WTC11 (cell line): ENCODE measurements at places on chromosomes 1 and 21. TPM values are rescaled to one million over a fixed set of nuclear protein-coding genes. Genes with fewer than 3 reads are reported as not detected.

The RHBDL2 gene
- 0.26 to 0.30 TPM (median 0.27 TPM) in 3 replicates for total RNA-seq

GRCh38 chr21:31997191-31997590, 124.4 kb downstream of the HUNK start:
- no peak for DNase-seq
- peaks cover 6% of the 10 kb centered on the region for H3K4me1 ChIP-seq
- H3K4me3 ChIP-seq = no peak overlapping the region
- 0 out of 2 replicates have a peak, but pooled peaks cover 3% of the 10 kb centered on the region for H3K36me3 ChIP-seq
- H3K27ac ChIP-seq = no peak overlapping the region
- H3K27me3 ChIP-seq = no peaks in the 10 kb centered on the region

- DNase-seq = no peak
- no peaks in the 10 kb centered on the region for H3K36me3 ChIP-seq
- H3K27me3 ChIP-seq = no peaks in the 10 kb centered on the region
- H3K27ac ChIP-seq = peak overlapping the region; percentile 57; the same call in 1 of the 2 replicates
- H3K4me1 ChIP-seq = peaks cover 55% of the 10 kb centered on the region
Observed at GRCh38 chr1:119676571-119677206, 28.6 kb upstream of the ZNF697 start.

DNA sequence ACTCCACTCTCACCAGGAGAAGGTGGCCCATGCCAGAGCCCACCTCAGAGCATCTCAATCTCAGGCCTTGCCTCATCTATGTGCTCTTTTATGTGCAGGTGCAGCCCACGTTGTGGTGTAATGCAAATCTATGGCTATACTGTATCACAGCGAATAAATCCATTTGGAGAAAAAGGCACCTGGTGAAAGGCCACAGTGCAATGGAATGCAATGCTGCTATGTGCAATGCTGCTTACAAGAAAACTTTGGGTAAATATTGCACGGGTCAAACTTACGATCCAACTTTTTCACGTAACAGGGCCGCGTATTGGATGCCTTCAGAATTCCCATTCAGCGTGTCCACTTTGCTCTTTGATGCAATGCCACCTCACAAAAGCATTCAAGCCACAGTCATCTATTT, 13.5 kb downstream of the ZBTB18 start:
- peaks cover 10% of the 10 kb centered on the region for H3K27me3 ChIP-seq
- no peak for DNase-seq
- H3K4me1 ChIP-seq = peaks cover 37% of the 10 kb centered on the region
- no peak overlapping the region for H3K27ac ChIP-seq

DNA sequence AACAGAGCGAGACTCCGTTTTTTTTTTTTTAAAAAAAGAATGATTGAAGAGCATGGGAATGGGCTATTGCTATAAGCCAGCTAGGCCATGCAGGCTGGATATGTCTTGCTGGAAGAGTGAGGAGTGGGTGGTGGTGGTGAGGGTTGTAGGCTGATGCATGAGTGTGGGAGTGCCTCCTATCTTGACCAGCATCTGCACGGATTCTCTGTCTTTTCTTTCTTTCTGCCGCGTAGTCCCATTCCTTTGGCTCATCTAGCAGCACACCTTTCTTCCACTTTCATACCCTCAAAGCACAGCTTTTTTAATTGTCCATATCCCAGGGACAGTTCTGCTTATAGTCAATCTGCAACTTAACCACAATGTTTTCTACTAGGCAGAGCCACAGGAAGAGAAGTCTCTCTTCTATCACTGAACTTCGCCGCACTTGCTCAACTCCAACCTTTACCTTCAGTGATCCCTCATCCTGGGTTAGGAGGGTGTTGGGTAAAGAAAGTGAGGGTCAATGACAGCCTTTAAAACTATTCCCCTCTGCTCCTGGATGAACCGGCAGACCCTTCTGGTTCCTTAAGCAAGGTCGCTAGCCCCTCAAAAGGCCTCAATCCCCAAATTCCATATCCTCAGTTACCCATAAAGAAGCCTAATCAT, 15.2 kb downstream of the ADCY10 start:
- no peaks in the 10 kb centered on the region for H3K4me1 ChIP-seq
- no peak overlapping the region; the same call in 1 of the 2 replicates for H3K27ac ChIP-seq
- H3K27me3 ChIP-seq = no peaks in the 10 kb centered on the region

The OR2AJ1 gene
- total RNA-seq = not detected in 3 replicates

The OR14K1 gene
- total RNA-seq = not detected in 3 replicates

The LRRC38 gene
- total RNA-seq = 0.15 to 0.25 TPM (median 0.16 TPM) in 3 replicates

DNA sequence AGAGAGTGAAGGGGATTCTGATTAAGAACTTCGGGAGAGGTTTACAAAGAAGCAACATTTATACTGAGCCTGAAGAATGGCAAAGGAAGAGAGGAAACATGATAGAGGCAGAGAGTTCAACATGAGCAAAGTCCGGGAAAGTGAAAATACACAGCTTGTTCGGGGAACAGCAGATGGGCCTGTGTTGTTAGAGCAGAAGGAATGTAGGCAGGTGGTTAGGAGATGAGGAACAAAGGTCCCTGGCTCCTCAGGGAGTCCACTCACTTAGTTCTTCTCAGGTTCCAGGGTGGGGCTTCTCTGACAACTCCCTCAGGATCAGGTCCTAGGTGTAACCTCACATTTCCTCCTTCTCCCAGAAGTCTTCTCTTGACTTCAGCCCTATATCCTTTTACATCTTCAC, 5.1 kb upstream of the ZNF326 start:
- H3K36me3 ChIP-seq = no peaks in the 10 kb centered on the region
- no peaks in the 10 kb centered on the region for H3K27me3 ChIP-seq
- H3K4me3 ChIP-seq = no peak overlapping the region
- H3K4me1 ChIP-seq = peaks cover 28% of the 10 kb centered on the region

- H3K4me3 ChIP-seq = no peak overlapping the region; the same call in 1 of the 2 replicates
- H3K27ac ChIP-seq = peak overlapping the region; percentile 42; the same call in 1 of the 2 replicates
- peaks cover 26% of the 10 kb centered on the region for H3K4me1 ChIP-seq
- H3K27me3 ChIP-seq = no peaks in the 10 kb centered on the region
- H3K36me3 ChIP-seq = no peaks in the 10 kb centered on the region
- no peak for DNase-seq
Observed at GRCh38 chr1:101262630-101263348, 26.0 kb downstream of the S1PR1 start.

The USH2A gene
- total RNA-seq = 0.07 to 0.37 TPM (median 0.32 TPM) in 3 replicates

The KRTAP19-1 gene
- total RNA-seq = not detected in 3 replicates

GRCh38 chr1:10033359-10033845, 644 bp downstream of the UBE4B start:
- H3K27ac ChIP-seq = peak overlapping the region; percentile 96
- 0 out of 2 replicates have a peak, but pooled peaks cover 2% of the 10 kb centered on the region for H3K36me3 ChIP-seq
- peaks cover 19% of the 10 kb centered on the region for H3K4me1 ChIP-seq
- peak; percentile 25 for DNase-seq
- H3K4me3 ChIP-seq = peak overlapping the region; percentile 83

The KRTAP12-2 gene
- total RNA-seq = 0.25 TPM in 1 of 3 replicates, not detected in the others

The UTS2 gene
- not detected in 3 replicates for total RNA-seq

DNA sequence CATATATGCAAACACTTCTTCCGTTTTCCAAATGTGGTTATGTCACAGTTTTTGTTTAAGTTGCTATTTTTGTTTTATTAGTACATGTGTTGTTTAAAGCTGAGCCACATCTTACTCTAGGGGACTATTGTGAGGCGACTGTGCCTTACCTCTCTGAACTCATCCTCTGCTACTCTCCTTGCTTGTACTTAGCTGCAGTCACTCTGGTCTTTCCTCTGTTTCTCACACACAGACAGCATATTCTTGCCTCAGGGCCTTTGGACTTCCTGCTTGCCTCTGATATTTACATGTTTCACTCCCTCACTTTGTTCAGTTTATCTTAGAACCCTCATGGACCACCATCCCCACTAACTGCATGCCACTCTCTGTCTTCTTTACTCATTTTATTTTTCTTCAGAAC, 101.1 kb downstream of the MACF1 start:
- H3K4me3 ChIP-seq = no peak overlapping the region
- no peak for DNase-seq
- H3K4me1 ChIP-seq = no peaks in the 10 kb centered on the region

DNA sequence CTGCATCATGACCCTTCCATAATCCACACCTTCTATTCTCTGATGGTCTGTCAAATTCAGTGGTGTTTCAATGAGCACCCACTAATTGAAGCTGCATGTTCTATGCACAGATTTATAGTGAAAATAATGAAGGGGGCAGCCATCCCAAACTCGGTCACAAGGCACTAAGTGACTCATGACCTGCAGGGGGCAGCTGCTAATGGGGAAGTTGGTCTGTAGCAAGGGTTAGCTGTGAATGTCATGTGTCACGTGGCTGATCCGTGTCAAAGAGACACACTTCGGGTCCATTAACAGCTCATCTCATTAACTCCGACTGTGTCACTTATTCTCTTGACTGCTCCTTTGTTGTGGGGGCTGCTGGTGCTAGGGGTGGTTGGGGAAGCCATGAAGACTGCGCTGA, 306.6 kb downstream of the PCP4 start:
- no peak overlapping the region for H3K27ac ChIP-seq
- no peak overlapping the region for H3K4me3 ChIP-seq
- H3K27me3 ChIP-seq = 0 out of 2 replicates have a peak, but pooled peaks cover 2% of the 10 kb centered on the region
- no peaks in the 10 kb centered on the region for H3K36me3 ChIP-seq

DNA sequence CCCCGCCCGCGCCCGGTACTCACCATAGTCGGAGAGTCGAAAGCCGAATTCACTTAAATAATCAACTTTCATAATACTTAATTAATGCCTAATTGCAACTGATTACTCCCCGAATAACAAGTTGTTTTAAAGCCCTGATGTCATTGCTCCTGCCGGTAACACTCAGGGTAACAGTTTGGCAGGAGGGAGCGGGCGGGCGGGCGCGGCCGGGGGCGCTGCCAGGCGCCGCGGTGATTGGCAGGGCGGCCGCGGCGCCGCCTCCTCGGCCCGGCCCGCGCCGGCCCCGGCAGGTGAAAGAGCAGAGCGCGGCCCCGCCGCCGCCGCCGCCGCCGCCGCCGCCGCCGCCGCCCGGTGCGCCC, 102.2 kb downstream of the CASZ1 start:
- no peak for DNase-seq
- H3K27ac ChIP-seq = no peak overlapping the region
- H3K4me3 ChIP-seq = peak overlapping the region; percentile 70
- H3K27me3 ChIP-seq = peaks cover 29% of the 10 kb centered on the region
- no peaks in the 10 kb centered on the region for H3K36me3 ChIP-seq

- H3K27me3 ChIP-seq = no peaks in the 10 kb centered on the region
- no peak overlapping the region for H3K27ac ChIP-seq
- H3K4me3 ChIP-seq = no peak overlapping the region
- no peak for DNase-seq
Observed at GRCh38 chr1:237570530-237570929, 320.2 kb downstream of the ZP4 start.

DNA sequence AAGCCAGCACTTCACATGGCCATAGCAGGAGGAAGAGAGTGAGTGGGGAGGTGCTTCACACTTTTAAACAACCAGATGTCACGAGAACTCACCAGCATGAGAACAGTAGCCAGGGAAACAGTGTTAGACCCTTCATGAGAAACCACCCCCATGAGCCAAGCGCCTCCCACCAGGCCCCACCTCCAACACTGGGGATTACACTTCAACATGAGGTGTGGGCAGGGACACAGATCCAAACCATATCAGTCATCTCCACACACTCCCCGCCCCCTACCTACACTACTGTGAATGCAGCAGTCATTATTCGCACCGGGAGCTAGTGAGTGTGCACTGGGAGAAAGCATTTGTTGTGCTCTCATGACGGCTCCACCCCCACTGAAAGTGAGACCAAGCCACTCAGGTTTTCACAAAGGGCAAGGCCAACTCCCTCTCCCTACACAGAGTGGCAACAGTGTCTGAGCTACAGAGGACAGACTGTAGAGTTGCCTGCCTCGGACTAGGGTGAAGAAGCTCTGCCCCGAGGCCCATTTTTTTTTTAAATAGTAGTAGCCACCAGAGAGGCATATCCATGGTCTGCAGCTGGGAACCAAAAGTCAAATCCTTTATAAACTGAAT, 125.6 kb downstream of the BARHL2 start:
- no peaks in the 10 kb centered on the region for H3K4me1 ChIP-seq
- peaks cover 6% of the 10 kb centered on the region for H3K36me3 ChIP-seq
- no peak overlapping the region for H3K27ac ChIP-seq
- no peak overlapping the region for H3K4me3 ChIP-seq
- no peaks in the 10 kb centered on the region for H3K27me3 ChIP-seq

DNA sequence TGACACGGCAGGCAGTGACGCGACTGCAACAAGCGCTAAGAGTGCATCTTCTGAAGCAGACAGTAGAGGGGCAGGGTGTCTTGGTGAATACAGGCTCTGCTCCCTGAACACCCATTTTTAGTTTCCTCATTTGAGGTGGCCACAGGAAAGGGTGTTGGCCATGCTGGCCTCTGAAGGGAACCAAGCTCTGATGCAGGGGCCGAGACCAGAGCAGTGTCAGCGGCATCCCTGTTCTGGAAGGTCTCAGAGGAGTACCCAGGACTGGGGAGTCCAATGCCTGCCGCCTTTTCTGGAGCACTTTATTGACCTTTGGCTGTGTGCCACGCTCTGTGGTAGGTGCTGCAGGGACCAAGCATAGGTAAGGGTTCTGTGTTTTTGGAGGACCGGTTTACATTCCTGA, 100.4 kb downstream of the KCNJ6 start:
- no peak overlapping the region for H3K4me3 ChIP-seq
- peaks cover 27% of the 10 kb centered on the region for H3K4me1 ChIP-seq
- no peaks in the 10 kb centered on the region for H3K27me3 ChIP-seq
- DNase-seq = no peak
- H3K36me3 ChIP-seq = peaks cover 7% of the 10 kb centered on the region

GRCh38 chr1:40652468-40652867, 13.0 kb downstream of the RIMS3 start:
- no peak overlapping the region for H3K27ac ChIP-seq
- peaks cover 11% of the 10 kb centered on the region for H3K4me1 ChIP-seq
- H3K27me3 ChIP-seq = no peaks in the 10 kb centered on the region
- H3K4me3 ChIP-seq = no peak overlapping the region
- no peaks in the 10 kb centered on the region for H3K36me3 ChIP-seq

The PDE4B gene
- 4.4 to 8.0 TPM (median 4.5 TPM) in 3 replicates for total RNA-seq

DNA sequence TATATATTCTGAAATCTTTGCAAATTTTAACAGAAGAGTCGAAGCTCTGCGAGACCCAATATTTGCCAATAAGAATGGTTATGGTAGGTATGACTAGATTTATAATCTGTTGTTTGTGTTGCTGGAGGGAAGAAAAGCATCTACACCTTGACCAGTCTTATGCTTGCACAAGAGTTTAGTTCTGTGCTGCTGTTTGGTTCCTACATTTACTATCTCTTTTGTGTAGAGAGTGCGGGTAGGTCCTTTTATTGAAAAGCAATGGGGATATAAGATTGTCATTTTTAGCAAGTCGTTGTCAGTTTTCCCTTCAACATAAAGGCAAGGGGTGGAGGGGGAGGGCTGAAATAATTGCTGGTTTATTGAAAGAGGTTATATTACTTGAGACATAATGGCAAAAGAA, 396 bp downstream of the ELAVL4 start:
- H3K36me3 ChIP-seq = no peaks in the 10 kb centered on the region
- H3K4me3 ChIP-seq = no peak overlapping the region
- no peak overlapping the region for H3K27ac ChIP-seq
- peaks cover 45% of the 10 kb centered on the region for H3K4me1 ChIP-seq

- H3K27ac ChIP-seq = no peak overlapping the region
- H3K4me3 ChIP-seq = no peak overlapping the region
- DNase-seq = no peak
- H3K27me3 ChIP-seq = no peaks in the 10 kb centered on the region
- H3K36me3 ChIP-seq = no peaks in the 10 kb centered on the region
Observed at GRCh38 chr1:77014073-77014788, 147.0 kb downstream of the ST6GALNAC5 start.

- DNase-seq = peak; percentile 51
- no peak overlapping the region for H3K27ac ChIP-seq
- H3K36me3 ChIP-seq = no peaks in the 10 kb centered on the region
- peaks cover 35% of the 10 kb centered on the region for H3K4me1 ChIP-seq
Observed at GRCh38 chr21:32411350-32412161, 950 bp upstream of the EVA1C start.

GRCh38 chr1:168656485-168656884, 72.5 kb downstream of the DPT start:
- H3K27ac ChIP-seq = no peak overlapping the region
- no peaks in the 10 kb centered on the region for H3K36me3 ChIP-seq
- H3K4me1 ChIP-seq = peaks cover 8% of the 10 kb centered on the region
- H3K4me3 ChIP-seq = no peak overlapping the region
- DNase-seq = no peak
- no peaks in the 10 kb centered on the region for H3K27me3 ChIP-seq
